ENCODE measurements at places on chromosomes 1 and 21. TPM values are rescaled to one million over a fixed set of nuclear protein-coding genes. Genes with fewer than 3 reads are reported as not detected.

Gene OR14K1
- not detected for total RNA-seq

Gene KRTAP13-2
- total RNA-seq, result not detected

Gene SPATA45
- total RNA-seq, result not detected

Gene HSD3B2
- total RNA-seq, result 1.4 TPM

Gene WDR64
- not detected for total RNA-seq

Gene RNU1-2
- total RNA-seq, result 1,685 TPM

Gene FOXO6
- total RNA-seq, result 7.0 TPM

Gene DYNLT4
- total RNA-seq, result 0.96 TPM

Gene FLG2
- total RNA-seq, result not detected

Gene ELF3
- 200 TPM for total RNA-seq

GRCh38 chr1:203402629-203403337 lies 51.9 kb upstream of the FMOD start:
- no peak for DNase-seq

DNA sequence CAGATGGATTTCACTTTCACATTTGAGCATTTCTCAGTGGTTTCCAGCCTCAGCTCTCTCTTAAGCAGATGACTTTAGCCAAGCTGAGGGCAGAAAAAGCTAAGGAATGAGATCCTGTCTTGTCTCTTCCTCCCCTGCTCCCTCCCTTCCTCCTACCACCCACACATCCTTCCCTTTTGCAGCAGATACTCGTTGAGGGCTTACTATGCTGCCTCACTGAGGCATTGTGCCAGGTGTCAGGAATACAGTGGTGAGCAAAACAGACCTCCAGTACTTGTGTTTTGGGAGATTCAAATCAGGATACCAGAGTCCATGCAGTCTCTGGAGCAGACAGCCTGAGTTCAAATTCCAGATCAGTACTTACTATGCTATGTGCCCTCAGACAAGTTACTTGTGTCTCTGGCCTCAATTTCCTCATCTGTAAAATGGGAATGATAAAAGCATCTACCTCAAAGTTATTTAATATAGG lies 43.2 kb downstream of the KIF26B start:
- no peak for DNase-seq

- DNase-seq, result peak; percentile 66
These were observed 26.8 kb downstream of the UMODL1 start for GRCh38 chr21:42097860-42098454.

GRCh38 chr1:53608071-53608470 lies 130.9 kb downstream of the GLIS1 start:
- no peak for DNase-seq

DNA sequence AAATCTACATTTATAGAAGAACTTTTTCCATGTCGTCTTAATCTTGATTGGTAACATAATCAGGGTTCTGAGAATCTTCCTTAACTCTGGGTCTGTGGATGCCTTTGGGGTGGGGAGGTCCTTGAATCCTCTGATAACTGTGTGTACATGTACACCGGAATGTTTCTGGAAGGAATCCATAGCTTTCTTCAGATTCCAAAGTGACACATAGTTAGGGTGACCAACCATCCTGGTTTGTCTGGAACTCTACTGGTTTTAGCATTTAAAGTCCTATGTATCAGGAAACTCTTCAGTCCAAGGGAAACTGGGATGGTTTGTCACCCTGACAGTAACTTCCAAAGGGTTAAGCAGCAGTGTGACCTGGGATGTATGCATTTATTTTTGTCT lies 16.8 kb downstream of the STRIP1 start:
- no peak for DNase-seq

- peak; percentile 82 for DNase-seq
These were observed at the start of gene PRPF38B for GRCh38 chr1:108691942-108692723. TSS of gene PRPF38B (plus strand) at chr1:108692310. CDS start at chr1:108692592, 282 bp downstream.

DNA sequence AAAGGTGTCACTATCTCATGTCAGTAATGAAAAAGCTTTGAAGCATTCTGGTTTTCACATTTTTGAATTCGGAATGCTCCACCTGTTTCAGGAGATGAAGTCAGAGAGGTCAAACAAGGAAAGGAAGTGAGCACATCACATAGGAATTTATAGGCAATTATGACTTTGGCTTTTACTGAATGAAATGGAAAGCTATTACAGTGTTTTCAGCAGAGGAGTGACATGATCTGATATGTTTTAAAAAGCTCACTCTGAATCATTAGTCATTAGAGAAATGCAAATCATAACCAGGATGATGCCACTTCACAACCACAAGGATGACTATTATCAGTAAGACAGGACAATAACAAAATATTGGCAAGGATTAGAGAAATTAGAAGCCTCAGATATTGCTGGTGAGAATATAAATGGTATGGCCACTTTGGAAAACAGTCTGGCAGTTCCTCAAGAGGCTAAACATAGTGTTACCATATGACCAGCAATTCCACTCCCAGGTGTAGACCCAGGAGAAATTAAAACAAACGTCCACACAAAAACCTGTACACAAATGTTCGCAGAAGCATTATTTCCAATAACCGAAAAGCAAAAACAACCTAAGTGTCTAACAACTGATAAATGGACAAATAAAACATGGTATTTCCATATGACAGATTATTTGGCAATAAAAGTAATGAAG lies 7.5 kb downstream of the TAF1A start:
- peak; percentile 13 for DNase-seq

- no peak for DNase-seq
These were observed 19.4 kb downstream of the VPS13D start for GRCh38 chr1:12249181-12249580.

DNA sequence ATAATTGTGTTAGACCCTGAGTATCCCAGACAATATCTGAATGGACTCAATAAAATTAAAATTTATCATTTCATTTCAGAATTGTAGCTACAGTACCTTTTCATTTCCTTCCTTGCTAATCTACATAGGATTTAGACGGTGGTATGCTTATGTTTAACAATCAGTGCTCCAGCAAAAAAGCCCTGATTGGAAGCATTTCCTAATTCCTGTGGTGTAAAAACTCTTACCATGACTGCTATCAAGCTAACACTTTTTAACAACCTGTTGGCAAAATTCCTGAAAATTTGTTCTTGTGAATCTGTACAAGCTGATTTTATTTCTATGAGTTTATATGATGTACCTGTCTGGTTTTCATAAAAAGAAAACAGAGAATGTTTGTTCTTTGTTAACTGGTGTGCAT lies 5.2 kb upstream of the FNBP1L start:
- no peak for DNase-seq

GRCh38 chr1:216688127-216688657 lies 35.0 kb downstream of the ESRRG start:
- DNase-seq, result no peak

DNA sequence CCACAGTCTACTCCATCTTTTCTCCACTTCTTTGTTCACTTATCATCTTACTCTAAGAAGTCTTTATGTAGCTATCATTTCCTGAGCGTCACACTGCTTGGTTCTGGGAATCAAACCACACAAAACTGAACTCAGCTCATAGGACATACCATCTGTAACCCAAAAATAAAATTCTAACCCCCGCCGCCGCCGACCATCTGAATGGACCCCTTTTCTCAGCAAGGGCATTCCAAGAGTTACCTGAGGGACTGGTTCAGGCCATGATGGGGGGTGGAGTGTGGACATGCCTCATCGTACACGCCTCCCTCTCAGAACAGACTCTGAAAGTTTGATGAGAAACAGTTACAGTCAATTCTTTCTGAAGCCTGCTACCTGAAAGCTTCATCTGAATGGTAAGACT lies 12.6 kb upstream of the CHI3L2 start:
- DNase-seq, result no peak

- DNase-seq, result no peak
These were observed 67.1 kb downstream of the CENPF start for GRCh38 chr1:214670098-214670497.

GRCh38 chr1:89355056-89355455 lies 8.8 kb upstream of the GBP6 start:
- no peak for DNase-seq

DNA sequence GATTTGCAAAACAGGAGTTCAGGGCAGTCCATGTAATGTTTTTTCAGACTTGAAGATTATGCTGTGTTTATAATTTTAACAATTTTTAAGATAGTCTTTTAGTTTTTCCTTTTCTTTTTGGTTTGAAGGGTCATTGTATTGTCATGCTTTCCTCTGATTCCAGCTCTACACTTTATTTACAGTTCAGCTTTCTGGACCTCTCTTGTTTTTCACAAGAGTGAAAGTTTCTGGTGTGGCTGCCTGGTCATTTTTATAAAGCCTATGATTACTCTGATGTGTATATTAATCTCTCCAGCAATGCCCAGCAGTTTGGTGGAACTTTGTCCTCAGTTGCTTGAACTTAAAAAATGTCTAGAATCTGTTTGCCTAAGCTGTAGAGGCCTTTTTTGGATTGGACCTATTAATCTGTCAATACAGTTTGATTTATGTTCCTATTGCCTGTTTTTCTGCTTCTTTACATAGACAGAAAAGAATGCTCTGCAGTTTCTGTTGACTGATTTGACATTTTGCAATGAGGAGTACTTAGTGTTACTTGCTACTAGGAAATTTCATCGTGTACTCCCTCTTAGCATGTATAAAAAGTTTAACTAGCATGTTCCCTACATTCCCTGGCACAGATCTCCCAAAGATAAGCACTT lies 52.2 kb downstream of the XCL2 start:
- no peak for DNase-seq

DNA sequence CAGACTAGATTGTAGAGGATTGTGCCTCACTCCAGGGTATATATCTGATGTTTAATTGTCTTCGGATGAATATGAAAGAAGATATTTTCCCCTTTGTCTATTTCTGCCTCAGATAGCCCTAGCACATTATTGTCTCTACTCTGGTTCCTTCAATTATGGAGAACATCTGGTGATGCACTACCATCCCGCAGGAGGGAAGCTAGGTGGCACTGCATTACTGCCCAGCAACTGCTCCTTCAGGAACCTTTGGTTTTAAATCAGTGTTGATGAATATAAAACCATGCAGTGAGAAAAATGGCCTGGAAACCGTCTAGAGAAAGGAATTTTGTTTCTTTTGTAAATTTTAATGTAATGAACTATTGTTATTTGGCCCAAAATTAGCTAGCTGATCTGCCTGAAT lies 68.5 kb downstream of the GPR88 start:
- DNase-seq, result peak; percentile 13

DNA sequence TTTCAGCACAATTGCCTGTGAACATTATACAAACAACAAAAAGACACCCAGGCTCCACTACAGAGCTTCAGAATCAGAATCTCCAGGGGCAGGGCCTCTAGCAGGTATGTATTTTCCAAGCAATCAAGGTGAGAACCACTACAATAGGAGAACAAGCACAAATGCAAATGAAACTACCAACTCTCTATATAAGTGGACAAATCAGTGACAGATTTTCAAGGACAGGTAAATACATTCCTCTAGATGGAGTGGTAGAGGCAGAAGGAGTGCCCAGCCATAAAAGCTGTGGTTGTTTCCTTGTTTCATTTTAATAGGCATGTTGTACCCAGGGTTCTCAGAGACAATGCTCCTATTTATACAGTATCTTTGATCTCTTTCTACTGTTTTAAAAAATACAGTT lies 20.1 kb upstream of the CCDC17 start:
- peak; percentile 8 for DNase-seq

DNA sequence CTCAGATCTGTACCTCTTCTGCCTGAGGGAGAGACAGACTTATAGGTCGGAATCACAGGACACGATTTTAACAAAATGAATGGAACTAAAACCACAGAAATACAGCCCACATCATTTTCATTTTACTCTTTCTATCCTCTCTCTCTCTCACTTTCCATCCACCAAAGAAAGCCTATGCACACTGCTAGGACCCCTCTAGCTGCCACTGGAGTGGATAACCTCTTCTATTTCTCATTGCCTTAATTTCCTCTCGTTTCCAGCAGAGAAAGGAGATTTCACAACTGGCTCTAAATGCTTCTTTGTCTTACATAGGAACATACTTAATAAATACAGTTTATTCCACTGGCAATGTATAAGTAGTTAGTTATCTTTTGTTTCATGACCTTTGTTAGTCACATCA lies 867.8 kb upstream of the ADGRL4 start:
- DNase-seq, result no peak

- no peak for DNase-seq
These were observed 420.6 kb upstream of the DEPDC1 start for GRCh38 chr1:68917456-68917855.

DNA sequence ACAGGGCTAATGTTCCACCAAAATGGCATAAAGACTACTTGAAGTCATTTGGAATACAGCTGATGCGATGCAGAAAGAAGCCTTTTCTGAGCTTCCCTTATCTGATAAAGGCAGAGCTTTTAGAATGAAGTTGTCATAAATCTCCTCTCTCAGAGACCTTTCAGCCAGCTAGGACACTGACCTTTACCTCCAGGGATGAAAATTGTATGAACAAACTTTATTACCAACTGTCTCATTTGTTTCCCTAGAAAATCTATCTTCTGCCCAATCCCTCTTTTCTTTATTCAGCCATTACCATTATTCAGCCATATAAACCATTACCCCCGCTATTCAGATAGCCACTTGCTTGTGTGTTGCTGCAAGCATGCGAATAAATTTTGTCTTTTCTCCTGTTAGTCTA lies 29.7 kb upstream of the RNF2 start:
- no peak for DNase-seq

DNA sequence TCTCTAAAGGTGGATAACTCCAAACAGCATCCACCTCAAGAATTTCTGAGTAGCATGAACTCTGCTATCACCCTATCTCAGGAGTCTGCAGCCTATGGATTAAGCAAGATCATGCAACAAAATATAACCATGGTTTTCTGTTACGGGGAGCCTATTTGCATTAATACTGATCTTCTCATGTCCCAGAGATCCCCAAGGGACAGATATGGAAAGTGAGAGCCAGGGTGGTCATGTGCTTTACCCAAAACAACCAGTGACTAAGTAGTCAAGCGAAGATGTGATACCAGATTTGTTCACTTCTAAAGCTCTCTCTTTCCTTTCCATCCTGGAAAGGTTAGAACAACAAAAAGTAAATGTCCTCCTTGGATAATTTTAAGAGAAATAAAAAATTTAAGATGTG lies 125.1 kb downstream of the PRRX1 start:
- no peak for DNase-seq

DNA sequence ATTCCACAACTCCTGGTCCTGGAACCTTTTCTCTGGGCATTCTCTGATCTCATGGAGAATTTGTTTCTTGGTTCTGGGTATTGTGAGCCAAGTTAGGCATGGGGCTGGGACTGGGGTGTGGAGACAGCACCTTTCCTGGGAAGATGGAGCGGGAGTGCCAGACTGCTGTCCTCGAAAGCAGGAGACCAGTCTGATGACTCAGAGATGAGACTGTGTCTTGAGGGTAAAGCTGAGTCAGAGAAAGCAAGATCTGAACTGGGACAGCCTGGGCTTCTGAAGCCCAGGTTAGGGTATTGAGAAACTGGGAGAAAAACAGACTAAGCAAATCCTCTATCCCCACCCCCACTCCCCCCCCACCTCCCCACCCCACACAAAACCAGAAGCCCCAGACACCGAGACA lies 2.2 kb upstream of the KANK4 start:
- DNase-seq, result peak; percentile 39

- no peak for DNase-seq
These were observed 13.9 kb upstream of the COL18A1 start for GRCh38 chr21:45390831-45391742.

DNA sequence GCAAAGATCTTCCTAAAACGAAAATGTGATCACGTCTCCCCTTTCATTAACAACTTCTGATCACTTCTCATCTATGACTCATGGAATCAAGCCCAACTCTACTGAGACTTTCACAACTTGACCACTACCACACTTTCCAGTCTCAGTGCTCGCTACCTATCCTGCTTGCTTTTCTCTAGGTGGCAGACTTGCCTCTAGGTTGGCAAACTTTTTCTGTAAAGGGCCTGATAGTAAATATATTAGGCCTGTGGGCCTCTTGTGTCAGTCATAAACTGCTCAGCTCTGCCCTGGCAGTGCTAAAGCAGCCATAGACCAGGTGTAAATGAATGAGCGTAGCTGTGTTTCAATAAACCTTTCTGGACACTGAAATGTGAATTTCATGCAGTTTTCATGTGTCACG lies 21.5 kb upstream of the HMGB4 start:
- DNase-seq, result no peak

Data from HCT116 (cell line).